Mesothelial cell of epicardium (in vitro differentiated cells): ENCODE measurements at places on chromosomes 7 and 10. TPM values are rescaled to one million over a fixed set of nuclear protein-coding genes. Genes with fewer than 3 reads are reported as not detected.

C7orf57 gene
- not detected in 3 replicates for total RNA-seq

GRCh38 chr7:73429622-73430505, 3.7 kb upstream of the FZD9 start:
- no peak overlapping the region for H3K4me3 ChIP-seq
- DNase-seq: no peak
- peaks cover 2% of the 10 kb centered on the region for H3K4me1 ChIP-seq

DNA sequence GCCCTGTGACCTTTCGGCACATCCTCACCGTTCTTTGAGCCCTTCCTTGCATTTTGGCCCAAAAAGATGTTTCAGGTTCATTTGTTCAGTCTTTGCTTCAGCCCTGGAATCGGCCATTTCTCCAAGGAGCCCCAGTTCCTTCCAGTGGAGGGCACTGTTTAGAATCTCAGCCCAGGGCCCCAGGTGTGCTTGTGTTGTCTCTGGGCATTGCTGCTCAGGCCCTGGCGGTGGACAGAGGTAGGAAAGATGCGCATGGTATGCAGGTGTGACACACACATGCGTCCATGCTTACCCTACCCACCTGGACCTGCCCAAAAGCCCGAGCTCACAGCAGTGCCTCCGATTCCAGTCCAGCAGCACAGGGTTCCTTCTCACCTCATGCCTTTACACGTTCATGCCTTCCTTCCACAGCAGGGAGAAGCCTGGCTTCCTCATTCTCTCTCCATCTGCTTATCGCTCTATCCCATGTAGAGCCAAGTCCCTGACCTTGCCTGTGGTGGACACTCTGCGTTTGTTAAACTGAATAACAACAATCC, 70.6 kb downstream of the LHPP start:
- no peak for DNase-seq
- peaks cover 7% of the 10 kb centered on the region for H3K4me1 ChIP-seq
- no peaks in the 10 kb centered on the region for H3K36me3 ChIP-seq
- H3K27ac ChIP-seq: no peak overlapping the region
- no peak overlapping the region for H3K4me3 ChIP-seq
- H3K27me3 ChIP-seq: no peaks in the 10 kb centered on the region

TCF7L2 gene
- total RNA-seq: 76.4 to 84.0 TPM (median 78.0 TPM) in 3 replicates

DNA sequence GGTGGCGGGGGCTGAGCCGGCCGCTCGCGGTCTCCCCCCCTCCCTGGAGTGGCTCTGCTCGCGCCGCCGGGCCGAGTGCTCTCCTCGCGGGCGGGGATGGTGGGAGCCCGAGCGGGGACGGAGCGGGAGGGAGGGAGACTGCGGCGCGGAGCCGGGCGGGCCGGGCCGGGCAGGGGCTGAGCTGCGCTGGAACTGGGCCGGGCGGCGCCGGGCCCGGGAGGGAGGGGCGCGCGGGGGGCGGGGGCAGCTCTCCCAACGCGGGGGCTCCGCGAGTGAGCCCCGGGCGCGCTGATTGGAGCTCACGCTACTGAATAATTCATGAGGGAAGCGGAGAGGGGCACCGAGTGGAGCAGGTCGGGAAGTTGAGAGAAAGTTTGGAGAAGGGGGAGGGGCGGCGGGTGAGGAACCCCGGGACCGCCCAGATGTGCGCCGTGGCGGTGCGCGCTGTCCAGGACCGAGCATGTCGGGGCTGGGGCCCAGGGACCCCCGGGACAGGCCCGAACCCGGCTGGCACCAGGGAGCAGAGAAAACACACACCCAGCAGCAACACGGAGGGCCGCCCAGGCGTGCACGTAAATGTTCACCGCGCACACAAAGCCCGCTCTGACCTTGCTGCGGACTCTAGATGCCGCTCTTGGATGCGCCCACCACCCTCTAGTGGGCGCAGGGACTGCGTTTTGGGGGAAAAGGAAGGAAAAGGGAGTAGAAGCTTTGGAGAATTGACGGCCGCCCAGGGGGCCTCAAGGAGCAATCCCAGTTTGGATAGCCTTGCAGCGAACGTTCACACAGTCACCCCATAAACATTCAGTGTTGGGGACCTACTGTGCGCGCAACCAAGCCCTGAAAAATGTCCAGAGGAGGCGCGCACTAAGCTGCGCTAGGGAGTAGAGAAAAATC, at the start of gene EPHB4:
TSS of gene EPHB4 (minus strand) at position 194 of the 897 bp plus-strand sequence. CDS start 493 bp downstream, outside the sequence.
- peaks cover 2% of the 10 kb centered on the region for H3K36me3 ChIP-seq
- peak; percentile 74 for DNase-seq
- peaks cover 36% of the 10 kb centered on the region for H3K4me1 ChIP-seq
- H3K27me3 ChIP-seq: no peaks in the 10 kb centered on the region
